ENCODE measurements at places on chromosomes 12 and 14.

GRCh38 chr12:4472046-4472445 lies 26.4 kb upstream of the FGF6 start:
- DNase-seq = no peak

DNA sequence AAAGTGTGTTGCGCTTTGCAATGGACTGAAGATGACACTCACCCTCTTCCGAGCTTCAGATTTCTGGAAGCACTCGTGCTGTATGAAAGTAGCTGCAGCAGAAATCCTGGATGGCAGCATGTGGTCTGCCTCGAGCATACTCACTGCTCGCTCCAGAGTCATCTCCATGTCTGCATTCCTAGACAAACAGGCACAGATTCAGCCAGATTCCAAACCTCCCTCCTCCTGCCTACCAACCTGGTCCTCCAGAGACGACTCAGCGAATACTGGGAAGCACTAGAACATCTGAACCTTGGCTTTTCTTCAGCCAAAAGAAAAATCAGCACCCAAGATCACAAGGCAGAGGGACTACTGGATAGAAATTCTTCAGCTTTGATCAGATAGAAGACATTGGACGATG lies 27.7 kb downstream of the PKP2 start:
- DNase-seq = no peak

GRCh38 chr12:104022786-104023185 lies 27.2 kb downstream of the GLT8D2 start:
- no peak for DNase-seq

DNA sequence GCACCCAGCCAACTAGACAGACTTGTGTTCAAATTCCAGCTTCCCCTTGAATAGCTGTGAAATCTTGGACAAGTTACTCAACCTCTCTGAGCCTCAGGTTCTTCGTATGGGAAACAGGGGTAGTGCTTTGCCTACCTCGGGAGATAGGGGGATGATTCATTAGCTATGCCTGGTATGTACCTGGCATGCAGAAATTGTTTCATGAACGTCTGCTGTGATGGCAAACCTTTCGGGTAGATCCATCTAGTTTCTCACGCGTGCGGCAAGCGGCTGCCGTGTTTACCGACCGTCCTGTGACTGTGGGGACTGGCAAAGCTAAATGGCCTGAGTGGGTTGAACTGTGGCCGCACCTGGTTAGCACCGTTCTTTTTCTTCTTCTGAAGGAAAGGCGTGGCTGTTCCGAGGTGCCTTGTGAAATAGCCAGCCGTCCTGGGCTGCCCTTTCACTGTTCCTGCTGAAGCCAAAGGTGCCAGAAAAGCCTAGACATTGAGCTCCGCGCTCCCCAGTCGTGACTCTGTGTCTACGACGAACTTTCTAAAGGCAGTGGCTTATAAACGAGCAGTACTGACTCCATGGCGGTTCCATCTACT lies 40.6 kb upstream of the MED13L start:
- DNase-seq = no peak

DNA sequence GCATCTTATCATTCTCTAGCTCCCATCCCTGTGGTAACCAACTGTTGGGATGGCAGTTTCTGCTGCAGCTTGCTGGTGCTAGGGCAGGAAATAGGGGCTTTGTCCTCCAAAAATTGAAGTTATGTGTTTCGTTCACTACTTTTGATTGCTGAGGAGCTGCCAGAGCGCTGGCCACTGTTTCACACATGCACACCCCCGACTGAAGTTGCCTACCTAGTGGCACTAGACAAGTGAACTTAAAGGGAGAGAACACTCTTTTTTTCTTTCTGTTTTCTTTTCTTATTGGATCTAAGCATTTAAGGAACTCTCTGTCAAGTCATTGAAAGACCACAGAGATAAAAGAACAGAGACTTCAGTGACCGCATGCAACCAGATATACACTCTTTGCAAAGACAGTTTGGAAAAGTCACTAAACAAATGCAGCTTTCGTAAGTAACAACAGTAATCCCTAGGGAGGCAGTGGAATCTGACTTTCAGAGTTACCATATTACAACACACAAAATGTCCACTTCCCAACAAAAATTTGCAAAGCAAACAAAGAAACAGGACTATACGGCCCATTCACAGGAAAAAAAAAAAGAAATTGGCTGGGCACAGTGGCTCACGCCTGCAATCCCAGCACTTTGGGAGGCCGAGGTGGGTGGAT lies 12.0 kb downstream of the TFCP2 start:
- DNase-seq = no peak

DNA sequence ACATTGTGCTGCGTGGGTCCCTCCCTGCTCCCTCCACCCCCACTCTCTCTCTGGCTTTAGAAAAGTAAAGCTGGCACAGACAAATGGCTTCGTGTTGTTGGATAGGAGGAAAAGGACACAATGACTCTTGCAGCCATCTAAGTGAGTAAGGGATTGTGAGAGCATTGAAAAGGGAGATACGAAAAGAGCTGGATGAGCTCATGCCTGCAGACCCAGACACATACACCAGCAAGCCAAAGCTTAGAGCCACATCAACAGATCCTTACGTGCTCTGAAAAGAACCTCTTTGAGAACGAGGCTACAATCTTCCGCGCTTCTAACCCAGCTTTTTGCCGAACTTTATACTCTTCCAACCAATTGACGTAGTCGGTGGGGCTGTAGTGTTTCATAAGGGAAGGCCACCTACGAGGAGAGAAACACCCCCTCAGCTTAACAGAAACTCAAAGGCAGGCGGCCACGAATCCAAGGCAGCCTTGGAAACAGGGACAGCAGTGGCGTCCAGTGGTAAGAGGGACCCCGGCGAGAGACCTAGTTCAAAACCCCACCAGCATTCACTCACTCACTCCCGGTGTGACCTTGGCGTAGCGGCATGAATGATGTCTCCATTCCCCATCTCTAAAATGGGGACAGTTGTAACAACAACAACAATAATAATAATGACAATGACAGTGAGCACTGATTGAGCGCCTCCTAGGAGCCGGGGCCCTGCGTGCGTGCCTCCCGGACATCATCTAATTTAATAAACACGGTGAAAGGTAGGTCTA lies 1.1 kb downstream of the FBXO21 start:
- peak; percentile 19 for DNase-seq
